ENCODE measurements at places on chromosomes 3 and 15.

DNA sequence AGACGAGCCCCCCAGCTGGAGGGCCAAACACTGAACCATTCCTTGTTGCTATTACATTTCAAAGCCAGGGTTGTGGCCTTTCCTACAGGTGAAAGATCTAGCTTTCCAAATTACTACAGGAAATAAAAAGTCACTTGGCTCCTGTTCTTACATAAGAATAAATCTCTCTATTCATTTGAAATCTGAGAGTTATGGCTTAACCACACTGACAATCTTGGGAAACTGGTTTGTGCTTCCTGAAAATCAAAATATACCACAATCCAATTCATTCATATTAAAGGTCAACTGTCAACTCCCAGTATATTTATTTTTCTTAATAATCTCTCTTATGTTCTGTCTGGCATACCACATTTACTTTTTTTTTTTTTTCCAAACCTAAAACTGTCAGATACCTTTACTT, 103.7 kb upstream of the LMOD3 start:
- no peak for DNase-seq

DNA sequence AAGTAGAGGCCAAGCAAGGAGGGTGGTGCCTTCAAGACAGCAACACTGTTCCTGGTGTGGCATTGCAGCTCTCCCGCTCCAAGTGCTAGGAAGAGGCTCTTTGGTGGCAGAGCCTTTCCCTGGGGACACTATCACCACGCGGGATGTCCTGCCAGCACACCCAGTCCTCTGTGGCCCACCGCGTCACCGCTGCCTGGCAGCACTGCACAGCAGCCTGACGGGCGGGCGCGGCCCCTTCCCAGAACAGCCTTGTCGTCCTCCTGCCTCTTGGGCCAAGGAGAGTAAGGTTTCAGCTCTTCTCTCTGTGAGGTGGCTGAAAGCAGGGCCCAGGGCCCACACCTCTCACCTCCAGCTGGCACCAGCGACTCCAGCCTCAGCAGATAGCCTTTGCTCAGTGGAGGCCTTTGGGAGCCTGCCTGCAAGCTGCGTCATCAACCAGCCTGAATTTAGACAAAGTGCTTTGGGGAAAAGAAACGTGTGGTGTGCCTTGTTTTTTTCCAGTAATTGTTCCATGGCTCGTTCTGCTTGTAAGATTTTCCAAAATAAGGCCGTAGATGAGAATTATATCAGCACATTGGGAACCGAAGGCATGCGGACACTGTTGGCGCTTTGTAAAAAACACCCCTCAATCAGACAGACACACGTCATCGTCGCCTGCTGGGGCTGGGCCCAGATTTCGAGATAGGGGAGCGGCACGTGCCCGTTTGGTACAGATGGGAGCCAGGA, 65.0 kb downstream of the AAGAB start:
- no peak for DNase-seq

DNA sequence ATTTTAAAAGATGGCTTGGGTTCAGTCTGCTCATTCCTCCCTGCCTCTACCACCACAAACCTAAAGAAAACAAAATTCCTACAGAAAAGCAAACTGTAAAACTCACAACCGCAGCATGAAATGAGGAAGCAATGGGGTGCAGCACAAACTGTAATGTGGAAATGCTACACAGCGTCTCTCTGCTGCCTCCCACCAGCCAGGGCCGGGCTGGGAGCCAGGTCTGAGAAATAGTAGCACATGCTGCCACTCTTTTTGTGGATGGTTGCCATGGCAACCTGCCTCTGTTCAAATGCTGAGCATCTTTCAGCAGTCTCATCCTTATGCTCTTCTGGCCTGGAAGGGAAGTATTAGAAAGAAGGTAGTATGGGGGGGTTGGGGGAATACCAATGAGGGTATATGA, 55.4 kb downstream of the EOMES start:
- DNase-seq: no peak

DNA sequence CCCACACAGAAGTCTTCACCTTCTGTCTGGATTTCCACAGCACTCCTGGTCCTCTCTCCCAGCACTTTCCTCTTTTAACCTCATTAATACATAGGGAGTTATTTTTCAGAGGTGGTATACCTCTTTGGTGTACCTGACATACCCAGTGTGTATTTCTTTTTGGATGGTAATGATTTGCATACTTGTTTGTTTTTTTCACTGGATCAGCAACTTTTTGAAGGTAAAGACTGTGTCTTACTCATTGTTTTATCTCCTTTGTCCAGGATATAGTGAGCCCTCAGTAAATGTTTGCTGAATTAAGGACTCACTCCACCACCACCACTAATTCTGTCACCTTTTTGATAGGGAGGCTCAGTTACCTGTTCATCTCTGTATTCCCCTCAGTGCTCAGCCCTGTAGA, 52.1 kb downstream of the SACM1L start:
- DNase-seq: no peak

DNA sequence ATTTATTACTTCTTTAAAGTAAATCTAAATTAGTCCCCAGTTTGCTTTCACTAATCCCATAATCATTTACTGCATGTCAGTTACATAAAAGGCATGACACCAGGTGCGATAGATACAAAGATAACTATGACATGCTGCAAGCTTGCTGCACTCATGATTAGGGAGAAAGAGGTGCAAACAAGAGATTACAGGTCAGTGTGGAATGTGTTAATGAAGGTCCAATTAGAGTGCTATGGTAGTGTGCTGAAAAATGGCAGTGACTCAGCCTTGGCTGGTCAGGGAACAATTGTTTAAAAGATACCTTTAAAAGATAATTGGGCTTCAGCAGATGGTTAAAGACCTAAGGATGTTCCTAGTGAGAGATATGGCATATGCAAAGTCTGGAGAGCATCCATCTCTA, 352.6 kb upstream of the TGFBR2 start:
- DNase-seq: no peak

GRCh38 chr15:90063770-90064247, 38.5 kb downstream of the IDH2 start:
- peak; percentile 49 for DNase-seq

GRCh38 chr3:45760878-45761711, 35.2 kb downstream of the SLC6A20 start:
- DNase-seq: no peak

DNA sequence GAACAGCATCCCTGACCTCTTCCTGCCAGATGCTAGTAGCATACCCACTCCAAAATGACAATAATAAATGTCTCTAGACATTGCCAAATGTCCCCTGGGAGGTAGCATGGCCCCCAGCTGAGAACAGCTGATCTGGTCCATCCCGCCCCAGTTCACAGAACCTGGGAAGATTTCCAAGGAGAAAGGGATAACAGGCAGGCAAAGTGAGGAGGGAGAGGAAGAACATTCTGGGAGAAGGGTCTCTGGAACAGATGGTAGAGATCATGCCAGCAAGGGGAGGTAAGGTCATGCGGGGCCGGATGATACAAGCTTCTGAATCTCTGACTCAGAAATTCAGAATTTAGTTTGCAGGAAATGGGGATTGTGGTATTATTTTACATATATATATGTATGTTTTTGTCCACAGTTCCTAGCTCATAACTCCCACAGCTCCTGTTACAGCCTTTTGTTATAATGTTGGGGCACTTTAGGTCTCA, 192.7 kb downstream of the SUCLG2 start:
- no peak for DNase-seq

GRCh38 chr3:12120374-12121140, 38.2 kb downstream of the TIMP4 start:
- DNase-seq: no peak

DNA sequence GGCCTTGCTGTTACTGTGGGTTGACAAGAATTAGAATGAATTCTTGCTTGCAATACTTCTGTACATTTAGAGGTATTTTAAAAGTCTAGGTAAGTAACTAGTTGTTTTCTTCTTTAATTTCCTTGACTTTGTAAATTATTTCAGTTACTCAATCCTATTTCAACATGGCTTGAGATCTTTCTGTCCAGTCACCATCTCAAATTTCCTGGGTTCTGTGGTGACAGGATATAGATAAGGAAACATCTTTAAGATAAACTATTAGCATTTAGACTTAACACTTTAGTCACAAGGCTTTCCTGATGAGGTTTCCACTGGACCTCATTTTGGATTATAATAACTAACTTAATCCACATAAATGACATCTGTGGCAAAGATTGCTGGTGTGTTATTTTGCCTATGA, 195.9 kb upstream of the DPH6 start:
- DNase-seq: no peak

GRCh38 chr3:179107617-179108016, 36.0 kb upstream of the ZMAT3 start:
- no peak for DNase-seq

- no peak for DNase-seq
These were observed 36.9 kb downstream of the SENP8 start for GRCh38 chr15:72155003-72155621.

- DNase-seq: no peak
These were observed 86.6 kb downstream of the MSL2 start for GRCh38 chr3:136109499-136109898.

- DNase-seq: no peak
These were observed 25.0 kb upstream of the THBS1 start for GRCh38 chr15:39555885-39556284.

GRCh38 chr3:176950743-176951142, 246.5 kb downstream of the TBL1XR1 start:
- DNase-seq: no peak

DNA sequence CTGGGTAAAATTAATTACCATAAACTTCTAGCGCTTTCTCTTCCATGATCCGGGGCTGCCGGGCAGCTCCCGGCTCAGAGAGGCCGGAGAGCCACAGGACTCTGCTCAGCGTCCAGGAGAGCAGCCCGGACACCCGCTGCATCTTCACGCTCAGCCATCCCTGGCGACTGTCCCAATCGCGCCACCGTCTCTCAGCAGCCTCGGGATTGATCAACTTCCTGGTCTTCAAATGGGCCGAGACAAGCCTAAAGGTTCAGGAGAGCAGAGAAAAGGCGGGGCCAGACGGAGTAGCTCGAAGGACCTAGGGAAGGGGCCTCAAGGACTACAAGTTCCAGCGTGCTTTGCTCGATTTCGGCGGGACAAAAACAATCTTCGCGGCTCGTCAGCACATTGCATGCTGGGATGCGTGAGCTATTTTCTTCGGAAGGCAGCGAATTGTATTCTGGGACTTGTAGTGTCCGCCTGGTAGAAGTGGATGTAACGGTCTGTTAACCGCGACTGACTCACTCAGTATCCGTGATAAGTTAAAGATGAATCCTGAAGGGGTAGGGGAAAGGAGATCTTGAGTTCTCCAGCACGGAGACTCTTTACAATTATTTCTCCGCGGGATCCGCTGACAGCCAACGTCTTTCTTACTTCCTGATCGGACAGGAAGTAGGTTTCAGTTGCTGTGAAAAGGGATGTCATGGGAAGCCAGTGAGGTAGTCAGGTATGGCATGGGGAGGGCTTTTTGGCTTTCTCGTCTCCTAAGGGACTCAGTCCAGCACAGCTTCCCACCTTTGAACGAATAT, at the start of gene CIAO2A:
TSS of gene CIAO2A (minus strand) at position 212 of the 791 bp plus-strand sequence. CDS start at position 142, 70 bp downstream.
- DNase-seq: peak; percentile 78

GRCh38 chr3:123861081-123861836, 22.9 kb downstream of the MYLK start:
- no peak for DNase-seq

GRCh38 chr3:27559835-27560234, 75.7 kb upstream of the SLC4A7 start:
- DNase-seq: no peak

DNA sequence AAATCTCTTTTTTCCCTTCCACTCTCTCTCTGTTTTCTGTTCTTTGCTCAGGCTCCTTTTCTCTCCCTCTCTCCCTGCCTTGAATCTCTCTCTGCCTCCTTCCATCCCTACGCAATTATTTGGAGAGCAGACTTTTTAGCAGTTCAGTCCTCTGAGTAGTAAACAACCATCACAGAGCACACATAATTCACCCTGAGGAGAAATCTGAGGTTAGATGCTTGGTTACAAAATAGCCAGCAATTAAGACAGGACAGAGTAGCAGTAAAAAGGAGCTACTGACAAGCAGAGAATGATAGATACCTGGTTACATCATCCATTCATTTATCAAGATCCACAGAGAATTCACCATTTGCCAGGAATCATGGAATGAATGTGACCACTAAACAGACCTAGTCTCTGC, 25.5 kb downstream of the SLC9A9 start:
- DNase-seq: no peak
